Stimulated activated CD8-positive, alpha-beta memory T cell treated with anti-CD3 and anti-CD28 coated beads, Interleukin-7, amount 100 ng/mL, for 4 hours (primary cell): ENCODE measurements at places on chromosomes 11 and 22.

GRCh38 chr11:134904103-134904790, 492.2 kb upstream of the B3GAT1 start:
- DNase-seq, result no peak

GRCh38 chr11:27150098-27150497, 109.5 kb downstream of the BBOX1 start:
- no peak for DNase-seq

DNA sequence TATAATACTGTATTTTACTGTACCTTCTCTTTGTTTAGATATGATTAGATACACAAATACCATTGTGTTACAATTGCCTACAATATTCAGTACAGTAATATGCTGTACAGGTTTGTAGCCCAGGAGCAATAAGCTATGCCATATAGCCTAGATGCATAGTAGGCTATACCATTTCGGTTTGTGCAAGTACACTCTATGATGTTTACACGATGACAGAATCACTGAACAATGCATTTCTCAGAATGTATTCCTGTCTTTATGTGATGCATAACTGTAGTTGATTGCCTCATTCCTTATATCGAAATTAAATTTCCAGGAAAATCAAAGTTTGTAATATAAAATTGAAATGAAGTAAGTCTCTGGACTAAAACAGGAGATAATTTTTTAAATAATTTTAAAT, 49.3 kb upstream of the OR5P2 start:
- DNase-seq, result no peak

DNA sequence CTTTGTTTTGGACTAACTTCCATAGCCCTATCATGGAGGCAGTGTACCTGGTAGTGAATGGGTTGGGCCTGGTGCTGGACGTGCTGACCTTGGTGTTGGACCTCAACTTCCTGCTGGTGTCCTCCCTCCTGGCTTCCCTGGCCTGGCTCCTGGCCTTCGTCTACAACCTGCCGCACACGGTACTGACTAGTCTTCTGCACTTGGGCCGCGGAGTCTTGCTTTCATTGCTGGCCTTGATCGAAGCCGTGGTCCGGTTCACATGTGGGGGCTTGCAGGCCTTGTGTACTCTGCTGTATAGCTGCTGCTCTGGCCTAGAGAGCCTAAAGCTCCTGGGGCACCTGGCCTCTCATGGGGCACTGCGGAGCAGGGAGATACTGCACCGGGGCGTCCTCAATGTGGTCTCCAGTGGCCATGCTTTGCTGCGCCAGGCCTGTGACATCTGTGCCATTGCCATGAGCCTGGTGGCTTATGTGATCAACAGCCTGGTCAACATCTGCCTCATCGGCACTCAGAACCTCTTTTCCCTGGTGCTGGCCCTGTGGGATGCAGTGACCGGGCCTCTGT, 846 bp downstream of the RNF26 start:
- DNase-seq, result no peak

DNA sequence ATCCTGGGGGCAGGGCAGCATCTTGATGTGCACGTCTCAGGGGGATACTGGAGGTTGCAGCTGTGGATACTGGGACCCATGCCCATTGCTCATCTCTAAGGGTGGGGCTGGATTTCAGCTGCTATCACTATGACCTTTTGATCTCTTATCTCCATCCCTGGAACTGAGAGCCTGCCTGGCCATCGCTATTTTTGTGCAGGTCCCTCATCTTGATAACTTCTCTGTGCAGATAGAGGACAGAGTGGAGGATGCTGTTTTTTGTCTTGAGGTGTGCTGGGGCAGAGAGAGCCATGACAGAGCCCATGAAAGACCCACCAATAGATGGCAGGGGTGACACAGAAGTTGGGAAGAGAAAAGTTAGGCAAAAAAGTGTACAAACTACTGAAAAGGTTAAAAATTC, 5.1 kb upstream of the INSC start:
- DNase-seq, result no peak

- DNase-seq, result no peak
These were observed 12.2 kb upstream of the GSTP1 start for GRCh38 chr11:67571443-67571842.

GRCh38 chr22:29956680-29957079, 73.7 kb downstream of the MTMR3 start:
- no peak for DNase-seq

GRCh38 chr11:42543844-42544419, 767.9 kb upstream of the API5 start:
- DNase-seq, result no peak

DNA sequence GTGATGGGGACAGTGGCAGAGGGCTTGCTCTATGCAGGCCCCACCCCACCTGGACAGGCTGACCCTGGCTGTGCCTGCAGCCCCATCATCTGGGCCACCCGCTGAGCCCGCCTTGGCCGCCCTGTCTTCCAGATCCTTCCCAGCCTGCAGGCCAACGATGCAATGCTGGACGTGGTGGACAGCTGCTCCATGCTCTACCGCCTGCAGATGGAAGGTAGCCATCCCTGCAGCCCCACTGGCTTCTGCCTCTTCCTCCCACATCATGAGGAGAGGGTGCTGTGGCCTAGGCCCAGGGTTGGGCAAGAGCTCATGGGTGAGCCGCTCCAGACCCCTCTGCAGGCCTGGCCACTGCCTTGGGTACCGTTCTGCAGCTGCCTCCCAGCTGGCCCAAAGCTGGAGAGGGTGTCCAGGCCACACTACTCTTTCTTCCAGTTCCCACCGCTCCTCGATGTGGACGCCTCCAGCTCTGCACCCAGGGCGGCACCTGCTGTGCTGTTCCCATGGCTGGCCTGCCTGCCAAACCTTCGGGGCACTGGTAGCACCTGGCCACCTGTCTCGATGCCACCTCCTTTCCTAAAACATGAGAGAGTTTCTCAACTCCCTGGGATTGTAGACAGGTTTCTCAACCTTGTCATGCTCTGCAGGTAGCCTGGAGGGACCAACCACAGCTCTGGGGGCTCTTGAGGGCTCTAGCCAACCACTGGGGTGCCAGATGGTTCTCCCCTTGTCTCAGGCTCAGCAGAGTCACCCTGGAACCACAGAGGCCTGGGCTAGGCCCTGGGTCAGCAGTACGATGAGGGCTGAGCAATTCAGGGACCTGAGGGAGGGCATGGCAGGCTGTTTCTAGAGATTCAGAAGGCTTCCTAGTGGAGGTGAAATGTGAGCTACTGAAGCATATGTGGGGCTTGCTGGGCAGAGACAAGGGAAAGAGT, 9.5 kb upstream of the GTSE1 start:
- no peak for DNase-seq

DNA sequence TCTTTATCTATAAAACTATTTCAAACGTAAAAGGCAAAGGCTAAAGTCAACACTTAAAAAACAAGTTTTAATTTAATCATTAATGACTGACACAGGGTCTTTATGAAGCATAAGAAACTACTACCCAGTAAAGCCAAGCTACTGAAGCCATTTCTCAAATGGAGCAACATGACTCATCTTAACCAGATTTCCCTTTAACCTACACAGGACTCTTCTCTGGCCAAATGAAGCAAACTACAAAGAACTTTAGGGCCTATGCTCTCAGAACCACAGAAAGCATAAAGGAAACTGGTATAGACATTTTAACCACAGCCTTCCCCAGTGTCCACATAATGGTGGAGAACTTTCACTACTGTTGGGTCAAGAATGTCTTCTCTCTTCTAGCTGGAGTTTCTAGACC, 34.7 kb downstream of the ALG9 start:
- DNase-seq, result no peak

DNA sequence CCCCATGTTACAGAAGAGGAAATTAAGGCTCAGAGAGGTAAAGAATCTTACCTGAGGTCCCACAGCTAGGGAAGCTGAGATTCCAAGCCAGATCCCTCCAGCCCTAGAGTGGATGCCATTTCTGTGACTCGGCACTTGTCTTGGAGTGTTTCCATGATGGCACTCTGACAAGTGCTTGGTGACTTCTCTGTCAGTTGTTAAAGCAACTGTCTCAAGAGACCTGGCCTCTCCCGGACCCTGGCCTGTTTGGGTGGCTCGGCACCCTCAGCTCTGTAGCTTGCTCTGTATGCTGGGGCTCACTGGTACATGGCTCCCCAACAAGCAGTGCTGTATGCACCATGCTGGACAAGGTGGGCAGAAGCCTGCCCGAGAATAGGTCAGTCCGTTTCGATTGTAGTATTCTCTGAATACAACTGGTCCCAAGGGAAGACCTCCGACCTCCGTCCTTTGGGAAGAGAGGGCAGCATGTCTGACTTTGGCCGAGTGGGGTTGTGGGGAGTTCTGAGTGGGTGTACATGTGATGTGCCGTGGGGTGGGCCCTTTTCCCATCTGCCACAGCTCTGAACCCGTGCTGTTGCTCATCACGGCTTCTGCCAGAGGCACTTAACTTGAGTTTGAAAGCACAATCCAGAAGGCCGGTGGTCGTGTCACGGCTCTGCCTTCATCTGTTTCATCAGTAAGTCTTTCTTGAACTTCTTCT, 12.4 kb downstream of the ACO2 start:
- DNase-seq, result no peak

- no peak for DNase-seq
These were observed 24.2 kb upstream of the TMEM123 start for GRCh38 chr11:102476812-102477211.

DNA sequence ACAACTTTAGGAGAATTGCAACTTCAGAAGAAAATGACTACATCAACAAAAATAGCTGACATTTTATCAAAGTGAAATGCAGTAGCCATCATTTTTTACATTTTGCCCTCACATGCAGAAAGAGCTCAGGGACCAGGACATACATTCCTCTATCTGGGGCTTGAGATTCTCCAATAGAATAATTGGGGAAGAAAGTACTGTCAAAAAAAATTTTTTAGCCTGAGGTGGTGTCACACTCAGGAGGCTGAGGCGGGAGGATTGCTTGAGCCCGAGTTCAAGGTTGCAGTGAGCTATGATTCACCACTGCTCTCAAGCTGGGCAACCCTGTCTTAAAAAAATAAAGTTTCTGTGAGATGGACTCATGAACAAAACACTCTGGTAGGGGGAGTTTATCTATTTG, 32.2 kb upstream of the DEPDC7 start:
- DNase-seq, result no peak

GRCh38 chr11:59076876-59077571, 9.1 kb upstream of the GLYATL1B start:
- DNase-seq, result no peak

DNA sequence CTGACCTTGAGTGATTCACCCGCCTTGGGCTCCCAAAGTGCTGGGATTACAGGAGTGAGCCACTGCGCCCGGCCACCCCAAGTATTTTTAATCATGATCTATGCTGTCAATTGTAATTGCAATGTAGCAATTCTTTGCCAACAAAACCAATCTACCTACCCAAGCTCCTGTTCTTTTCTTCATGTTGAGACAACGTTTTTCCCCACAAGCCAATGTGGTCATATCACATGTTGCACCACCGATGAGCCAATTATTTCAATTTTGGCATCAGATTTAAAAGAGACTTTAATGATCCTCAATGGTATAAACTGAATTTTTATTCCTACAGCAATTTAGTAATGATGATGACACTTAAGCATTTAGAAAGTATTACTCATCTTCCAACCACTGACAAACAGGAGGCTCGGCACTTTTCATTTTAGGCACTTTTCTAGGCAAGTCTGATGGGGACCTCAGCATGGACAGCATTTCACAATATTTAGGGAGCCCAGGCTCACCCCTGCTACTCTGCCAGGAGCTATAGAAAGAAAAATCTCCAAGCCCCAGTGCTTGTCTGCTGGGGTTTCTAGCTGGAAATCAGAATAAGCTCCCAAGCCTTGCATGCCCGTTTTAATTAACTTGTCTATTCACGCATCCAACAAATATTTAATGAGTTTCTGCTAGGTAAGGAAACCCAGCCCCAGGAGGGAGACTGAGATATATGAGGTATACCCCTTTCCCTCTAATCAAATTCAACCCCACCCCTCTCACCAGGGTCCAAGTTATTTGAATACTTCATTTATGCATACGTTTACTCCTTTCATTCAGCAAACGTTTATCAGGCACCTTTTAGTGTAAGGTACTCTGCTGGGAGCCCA, 291.4 kb downstream of the ST3GAL4 start:
- no peak for DNase-seq

DNA sequence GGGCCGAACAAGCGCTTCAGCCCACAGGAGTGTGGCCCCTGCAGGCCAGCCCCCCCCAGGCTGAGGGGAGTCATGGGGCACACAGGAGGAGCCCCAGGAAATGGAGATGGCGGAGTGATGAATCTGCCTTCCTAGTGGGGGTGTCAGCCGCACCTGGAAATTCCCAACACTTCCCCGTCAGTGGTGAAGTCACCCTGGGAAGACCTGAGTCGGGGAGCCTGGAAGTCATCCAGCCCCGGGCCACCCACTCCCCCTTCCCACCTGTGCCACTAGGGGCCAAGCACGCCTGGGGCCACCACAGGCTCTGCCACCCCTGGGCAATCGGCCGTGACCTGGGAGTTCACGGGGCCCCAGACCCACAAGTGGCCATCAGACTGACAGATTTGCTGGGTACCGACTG, 12.6 kb downstream of the WNT7B start:
- no peak for DNase-seq

GRCh38 chr11:7525424-7525823, 11.6 kb downstream of the PPFIBP2 start:
- no peak for DNase-seq

GRCh38 chr11:120391292-120391691, 55.1 kb downstream of the ARHGEF12 start:
- no peak for DNase-seq

DNA sequence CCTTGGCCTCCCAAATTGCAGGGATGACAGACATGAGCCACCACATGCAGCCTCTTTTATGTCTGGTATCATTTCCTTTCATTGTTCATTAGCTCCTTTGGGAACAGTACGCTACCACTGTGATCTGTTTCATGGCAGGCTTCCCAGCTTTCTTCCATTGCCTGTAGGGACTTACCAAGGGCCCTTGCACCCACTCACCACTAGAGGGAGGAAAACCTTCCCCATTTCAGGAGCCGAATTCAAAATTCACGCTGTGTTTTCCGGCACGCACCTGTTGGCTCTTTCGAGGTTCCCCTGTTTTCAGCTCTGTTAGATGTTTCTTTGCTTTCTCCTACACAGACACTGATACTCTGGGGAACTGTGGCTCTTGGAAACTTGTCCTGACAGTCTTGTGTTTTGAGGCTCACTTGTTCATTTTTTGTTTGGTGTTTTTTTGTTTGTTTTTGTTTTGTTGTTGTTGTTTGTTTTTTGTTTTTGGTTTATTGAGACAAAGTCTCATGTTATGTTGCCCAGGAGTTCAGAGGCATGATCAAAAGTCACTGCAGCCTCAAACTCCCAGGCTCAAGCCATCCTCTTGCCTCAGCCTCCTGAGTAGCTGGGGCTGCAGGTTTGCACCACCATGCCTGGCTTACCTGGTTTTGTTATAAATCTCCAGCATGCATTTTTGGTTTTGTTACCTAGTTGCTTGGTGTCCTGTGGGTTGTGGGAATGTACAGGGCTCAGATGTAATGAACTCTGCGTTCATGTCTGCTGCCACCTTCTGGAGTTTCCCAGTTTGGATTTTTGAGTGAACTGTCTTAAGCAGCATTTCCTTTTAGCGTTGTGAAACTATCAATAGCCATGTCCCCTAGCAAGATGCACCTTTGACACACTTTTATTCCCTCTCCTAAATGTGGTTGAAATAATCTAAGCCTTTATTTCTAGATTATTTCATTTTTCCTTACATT, 2.3 kb downstream of the KRTAP5-11 start:
- no peak for DNase-seq

GRCh38 chr11:63756919-63757761, 11.4 kb downstream of the ZFTA start:
- DNase-seq, result no peak
